Left lobe of liver (tissue), 2 donors: ENCODE measurements at places on chromosomes 7 and 10. TPM values are rescaled to one million over a fixed set of nuclear protein-coding genes. Genes with fewer than 3 reads are reported as not detected.

Gene LRRC18
- total RNA-seq: not detected

GRCh38 chr10:5628451-5629302, 37.7 kb downstream of the ASB13 start:
- DNase-seq: no peak

GRCh38 chr10:112195224-112195623, 11.7 kb upstream of the GPAM start:
- no peak for DNase-seq

- DNase-seq: no peak
These were observed 92.7 kb downstream of the ANKRD61 start for GRCh38 chr7:6123843-6124242.

DNA sequence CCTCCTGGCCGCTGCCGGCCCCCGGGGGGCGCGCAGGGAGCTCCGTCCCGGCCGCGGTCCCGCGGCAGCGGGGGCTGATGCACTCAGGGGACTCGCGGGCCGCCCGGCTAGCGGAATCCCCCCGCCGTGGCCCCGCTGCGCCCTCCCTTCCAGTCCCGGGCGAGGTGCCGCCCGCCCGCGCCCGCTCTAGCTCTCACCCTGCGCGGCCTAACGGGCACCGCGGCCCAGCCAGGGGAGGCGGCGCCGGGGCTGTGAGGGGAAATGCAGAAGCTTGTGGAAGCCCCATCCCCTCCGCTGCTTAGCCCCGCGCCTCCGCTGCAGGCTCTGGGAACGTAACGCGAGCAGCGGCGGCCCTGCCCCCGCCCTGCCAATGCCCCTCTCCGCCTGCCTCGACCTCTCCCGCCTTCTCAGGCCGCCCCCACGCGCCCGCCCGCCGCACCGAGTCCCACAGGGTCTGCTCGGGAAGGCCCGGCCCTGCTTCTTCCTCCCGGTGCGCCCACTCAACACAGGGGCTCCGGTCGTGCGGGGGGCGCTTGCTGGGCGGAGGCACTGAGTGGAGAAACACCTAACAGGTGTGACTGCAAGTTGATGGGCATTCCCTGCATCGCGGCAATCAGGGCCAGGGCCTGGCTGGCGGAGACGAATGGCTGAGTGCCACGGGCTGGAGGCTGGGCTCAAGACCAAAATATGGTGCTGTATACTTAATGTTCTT, 384 bp upstream of the TMEM229A start:
- no peak for DNase-seq

DNA sequence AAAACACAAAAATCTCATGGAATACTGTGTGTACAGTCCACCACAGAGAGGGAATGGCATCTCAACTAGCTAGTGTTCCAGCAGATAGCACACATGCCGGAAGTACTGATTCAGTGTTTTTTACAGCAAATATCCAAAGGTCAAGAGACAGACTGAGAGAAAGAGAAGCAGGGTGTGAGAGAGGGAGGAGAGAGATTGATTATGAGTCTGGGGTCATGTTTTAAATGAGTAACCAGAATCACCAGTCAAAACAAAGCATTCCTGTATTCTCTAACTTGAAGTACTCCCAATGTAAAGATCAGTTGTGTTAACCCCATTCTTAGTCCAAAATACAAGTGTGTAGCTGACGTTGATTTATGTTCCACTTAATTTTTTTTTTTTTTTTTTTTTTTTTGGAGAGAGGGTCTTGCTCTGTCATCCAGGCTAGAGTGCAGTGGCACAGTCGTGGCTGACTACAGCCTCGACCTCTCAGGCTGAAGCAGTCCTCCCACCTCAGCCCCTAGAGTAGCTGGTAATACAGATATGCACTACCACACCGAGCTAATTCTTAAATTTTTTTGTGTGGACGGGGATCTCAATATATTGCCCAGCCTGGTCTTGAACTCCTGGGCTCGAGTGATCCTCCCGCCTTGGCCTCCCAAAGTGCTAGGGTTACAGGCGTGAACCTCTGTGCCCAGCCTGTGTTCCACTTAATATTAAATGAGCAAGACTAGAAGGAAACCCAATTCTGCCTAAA, 114.2 kb downstream of the TAF3 start:
- DNase-seq: no peak

GRCh38 chr7:117427258-117427701, at the start of gene ASZ1:
Gene ASZ1 (minus strand): TSS chr7:117427493. CDS start chr7:117427460, 33 bp downstream.
- no peak for DNase-seq
